ENCODE measurements at places on chromosomes 5 and 9.

DNA sequence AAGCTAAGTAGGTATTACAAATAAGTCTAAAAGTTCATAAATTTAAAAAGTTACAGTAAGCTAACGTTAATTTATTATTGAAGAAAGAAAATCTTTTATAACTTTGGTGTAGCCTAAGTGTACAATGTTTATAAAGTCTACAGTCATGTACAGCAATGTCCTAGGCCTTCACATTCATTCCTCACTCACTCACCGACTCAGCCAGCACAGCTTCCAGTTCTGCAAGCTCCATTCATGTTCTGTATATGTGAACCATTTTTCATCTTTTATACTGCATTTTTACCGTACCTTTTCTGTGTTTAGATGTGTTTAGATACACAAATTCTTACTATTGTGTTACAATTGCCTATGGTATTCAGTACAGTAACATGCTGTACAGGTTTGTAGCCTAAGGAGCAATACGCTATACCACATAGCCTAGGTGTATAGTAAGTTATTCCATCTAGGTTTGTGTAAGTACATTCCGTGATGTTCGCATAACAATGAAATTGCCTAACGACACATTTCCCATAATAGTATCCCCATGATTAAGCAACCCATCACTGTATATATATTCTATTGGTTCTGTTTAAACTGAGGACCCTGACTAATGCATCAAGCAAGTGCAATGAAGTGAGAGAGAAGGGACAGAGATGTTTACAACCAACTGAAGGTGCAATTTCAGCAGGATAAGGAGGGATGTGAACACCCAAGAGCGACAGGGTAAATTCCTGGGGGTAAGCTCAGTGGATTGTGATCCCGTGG is 88.9 kb upstream of the TRIO start:
- no peak for DNase-seq

DNA sequence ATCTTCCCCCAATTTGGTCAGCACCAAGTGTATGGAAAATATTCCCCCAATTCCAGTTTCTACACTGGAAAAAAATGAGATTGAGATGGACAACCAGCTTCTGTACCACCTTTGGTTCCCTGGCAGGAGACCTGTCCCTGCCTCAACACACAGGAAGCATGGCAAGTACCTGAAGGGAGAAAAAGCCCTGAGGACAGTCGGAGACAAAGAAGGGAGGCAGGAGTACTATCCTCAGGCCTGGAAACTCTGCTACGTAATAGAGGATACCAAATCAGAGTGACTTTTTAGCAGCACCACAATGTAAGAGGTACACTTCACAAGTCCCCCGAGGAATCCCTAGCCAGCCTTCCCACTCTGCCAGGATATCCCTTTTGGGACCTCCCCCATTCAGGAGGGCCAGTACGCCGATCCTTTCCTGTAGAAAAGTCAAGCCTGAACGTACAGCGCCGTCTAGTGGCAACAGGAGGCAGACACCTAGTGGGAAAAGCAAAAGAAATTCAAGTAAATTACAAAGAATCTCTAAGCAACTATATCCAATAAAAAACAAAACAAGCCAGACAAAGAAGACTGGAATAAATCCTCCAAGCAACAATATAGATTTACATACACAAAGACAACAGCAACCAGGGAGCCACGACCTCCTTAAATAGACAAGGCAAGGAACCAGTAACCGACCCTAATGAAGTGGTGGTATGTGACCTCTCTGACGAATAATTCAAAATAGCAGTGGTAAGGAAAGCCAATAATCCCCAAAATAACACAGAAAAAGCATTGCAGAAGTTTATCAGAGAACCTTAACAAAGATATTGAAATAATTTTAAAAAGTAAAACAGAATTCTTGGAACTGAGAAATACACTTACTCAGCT is 63.3 kb upstream of the SLCO6A1 start:
- no peak for DNase-seq

DNA sequence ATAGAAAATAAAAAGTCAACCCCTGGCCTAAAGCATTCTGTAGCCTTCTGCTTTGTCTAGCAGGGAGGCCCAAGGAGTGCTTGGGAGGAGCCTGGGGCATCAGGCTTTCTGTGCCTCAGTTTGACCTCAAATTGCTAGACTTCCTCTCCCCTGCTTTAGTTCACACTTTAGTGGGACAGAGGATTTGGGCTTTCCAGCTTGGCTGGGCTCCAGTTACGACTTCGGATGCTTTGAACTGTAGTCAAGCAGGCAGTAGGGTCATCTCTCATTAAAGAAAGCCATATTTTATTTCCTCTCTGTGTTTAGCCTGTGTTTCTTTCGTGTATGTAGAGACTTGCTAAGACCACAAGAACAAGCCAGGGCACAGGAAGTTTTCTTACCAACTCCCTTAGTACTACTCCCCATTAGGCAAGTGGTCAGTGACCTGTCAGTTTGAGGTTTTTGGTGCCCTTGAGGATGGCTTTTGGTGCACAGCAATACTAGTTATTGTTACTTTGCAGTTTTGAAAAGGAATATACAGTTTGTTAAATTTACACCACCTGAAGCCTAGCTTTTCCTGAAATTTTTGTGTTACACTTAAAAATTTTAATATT is 334.7 kb downstream of the NDUFS4 start:
- no peak for DNase-seq

DNA sequence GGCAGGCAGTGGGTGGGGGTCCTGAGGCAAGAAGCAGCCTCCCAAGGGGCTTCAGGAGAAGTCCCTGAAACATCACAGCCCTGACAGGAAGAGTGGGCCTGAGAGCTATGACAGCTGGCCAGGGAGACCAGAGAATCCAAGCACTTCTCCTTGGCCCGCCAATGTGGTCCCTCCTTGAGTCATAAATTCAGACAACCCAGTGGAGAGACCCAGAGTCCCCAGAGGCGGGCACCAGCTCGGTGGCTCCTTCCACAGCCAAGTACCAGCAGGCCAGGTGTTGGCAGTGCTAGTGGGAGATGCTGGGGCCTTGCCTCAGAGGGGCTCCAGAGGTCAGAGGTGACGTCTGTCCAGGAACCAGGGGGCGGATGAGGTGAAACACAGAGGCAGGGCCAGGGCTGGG is 1.6 kb upstream of the DOK3 start:
- DNase-seq = no peak

- no peak for DNase-seq
These were observed 513.7 kb upstream of the PTGER4 start for GRCh38 chr5:40165789-40166728.

DNA sequence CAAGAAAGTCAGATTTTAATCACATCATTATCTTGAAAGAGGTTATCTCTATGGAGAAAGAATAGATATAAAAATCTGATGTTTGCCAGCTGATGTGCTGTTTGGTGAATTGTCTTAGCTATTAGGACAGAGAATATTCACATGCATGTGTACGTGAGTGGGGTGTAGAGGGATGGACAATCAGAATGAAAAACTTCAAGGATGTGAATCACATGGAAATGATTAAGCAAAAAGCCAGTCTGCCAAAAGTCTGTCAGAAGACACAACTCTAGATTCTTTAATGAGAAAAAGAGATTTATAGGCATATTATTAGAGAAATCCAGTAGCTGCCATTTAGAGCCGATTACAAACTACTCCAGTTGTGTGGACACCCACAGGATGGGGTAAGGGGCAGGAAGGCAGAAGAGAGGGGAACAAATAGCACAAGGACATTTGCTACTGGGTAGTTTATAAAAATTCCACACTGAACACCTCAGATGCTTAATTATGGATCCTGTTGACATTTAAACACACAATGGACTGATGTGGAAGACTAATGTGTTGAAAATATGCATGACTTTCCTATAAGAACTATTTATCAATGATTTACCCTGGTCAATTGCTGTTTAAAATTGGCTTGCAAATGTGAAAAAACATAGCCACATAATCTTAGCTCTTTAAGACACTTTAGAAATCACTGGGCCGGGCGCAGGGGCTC is 127.4 kb downstream of the PTTG1 start:
- DNase-seq = no peak

DNA sequence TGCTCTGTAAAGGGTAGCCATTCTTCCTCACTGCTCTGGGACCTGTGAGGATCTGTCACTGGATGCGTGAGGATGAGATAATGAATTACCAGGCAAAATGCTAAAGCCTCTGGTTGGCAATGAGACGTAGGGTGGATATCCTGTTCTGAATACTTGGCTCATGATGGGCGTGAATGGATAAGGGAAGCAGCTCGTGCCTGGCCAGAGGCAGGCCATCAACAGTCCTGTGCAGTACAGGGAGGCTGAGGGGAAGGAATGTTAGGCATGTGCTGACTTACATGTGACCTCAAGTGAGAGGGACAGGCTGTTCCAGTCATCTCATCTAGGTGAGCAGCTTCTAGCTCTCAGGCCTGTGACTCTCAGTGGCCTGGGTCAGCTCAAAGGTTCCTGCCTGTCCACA is 172.8 kb downstream of the CARTPT start:
- no peak for DNase-seq

DNA sequence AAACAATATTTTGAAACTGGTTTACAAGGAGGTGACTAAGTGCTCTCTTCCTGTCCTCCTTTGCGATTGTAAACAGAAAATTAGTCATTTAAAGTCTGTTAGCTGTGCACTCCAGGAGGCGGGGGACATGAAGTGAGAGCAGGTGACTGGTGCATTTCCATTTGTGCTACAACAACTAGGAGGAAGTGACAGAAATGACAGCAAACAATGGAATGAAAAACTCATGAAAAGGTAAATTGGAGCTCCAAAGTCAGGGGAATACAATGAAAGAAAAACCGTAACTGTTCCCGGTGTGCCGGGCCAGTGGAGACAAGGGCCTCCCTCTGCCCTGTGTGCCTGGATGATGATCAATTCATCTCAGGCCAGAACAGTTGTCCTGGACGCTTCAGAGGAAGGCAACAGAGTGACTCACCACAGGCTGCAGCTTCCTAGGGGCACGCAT is 439.9 kb downstream of the GADD45G start:
- no peak for DNase-seq

DNA sequence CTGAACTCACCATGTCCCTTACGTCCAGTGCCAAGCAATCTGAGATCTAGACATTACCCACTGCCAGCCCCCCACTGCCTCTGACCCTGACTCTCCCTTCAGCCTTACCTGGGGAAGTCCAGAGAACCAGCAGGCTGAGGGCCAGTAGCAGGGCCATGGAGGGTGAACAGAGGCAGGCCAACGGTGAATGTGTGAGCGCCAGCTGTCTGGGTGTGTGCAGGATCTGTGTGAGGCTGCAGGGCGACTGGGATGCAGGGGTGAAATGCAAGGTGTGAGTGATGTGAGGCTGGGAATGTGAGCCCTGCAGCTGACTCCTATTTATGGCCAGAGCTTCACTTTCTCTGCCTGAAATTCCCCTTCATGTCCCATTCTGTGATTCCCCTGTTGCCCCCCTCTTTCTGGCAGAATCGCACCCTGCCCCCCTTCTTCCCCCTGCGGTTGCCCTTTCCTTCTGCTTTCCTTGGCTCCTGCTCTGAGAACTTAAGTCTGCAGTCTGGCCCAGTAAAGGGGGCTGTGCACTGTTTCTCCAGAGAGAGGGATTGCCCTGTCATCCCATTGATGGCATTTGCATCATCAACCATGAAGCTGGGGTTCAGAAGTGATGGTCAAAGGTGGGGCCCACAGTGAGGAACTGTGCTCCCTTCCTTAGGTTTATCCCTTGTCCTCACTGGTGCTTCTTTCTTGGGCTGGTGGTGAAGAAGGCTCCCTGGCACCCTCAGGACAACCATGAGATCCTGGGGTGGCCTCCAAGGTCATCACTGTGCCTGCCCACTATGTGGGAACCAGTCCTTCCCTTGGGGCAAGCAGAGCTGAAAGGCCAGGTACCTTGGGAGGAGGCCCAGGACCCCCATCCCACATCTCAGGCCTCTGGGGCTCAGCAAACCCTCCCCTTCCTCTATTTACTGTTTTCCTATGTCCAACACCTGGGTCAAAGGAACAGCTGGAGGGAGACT is at the start of gene CCL19:
Gene CCL19, minus strand, starts transcription at position 294 of the 953 bp plus-strand sequence. Its CDS starts 137 bp downstream, at position 157.
- DNase-seq = no peak

GRCh38 chr5:96315431-96315830 is 117.6 kb downstream of the PCSK1 start:
- no peak for DNase-seq

GRCh38 chr9:98961513-98962180 is 17.9 kb downstream of the COL15A1 start:
- DNase-seq = no peak

DNA sequence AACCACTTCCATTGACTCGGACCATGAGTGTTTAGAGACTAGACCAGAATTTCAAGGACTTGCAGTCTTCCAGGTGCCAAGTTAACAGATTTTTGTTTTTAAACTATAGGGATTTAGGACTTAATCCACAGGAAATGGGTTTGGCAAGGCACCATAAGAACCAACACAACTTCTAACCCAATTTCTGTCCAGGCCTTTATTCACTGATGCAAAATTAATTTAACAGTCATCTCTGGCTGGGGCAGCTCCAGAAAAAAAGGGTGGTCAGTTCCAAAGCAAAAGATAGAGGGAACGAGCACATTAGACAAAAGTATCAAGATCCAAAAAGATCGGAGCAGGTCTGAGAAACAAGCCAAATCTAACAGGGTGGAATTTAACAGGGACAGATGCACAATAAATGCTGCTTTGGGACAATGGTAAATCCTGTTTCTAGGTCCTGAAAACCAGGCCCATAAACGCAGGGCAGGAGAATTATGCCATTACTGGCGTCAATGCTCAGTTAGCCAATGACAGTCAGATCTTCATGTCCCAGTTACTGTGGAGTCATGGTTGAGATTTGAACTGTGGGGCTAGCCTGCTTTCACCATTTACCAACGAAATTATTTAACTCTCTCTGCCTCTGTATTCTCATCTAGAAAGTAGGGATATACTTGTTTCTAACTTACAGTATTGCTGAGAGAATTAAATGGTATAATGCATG is 590.8 kb upstream of the BRINP1 start:
- no peak for DNase-seq

DNA sequence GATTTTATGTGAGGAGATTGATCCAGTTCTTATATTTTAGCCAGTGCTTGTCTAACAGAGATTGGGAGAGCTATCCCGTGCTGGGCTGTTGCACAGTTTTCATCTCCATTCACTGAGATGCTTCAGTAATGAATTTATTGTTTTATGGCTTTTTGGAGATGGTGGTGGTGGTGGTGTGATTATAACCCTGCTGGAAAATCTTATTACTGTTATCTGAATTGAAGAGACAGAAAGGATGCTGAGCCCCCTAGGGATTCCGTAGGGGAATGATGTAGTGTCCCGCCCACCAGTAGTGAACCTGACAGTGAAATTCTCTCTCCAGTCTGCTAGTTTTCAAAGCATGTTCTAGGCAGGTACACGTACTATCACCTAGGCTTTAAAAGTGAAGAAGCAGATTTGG is 1.9 kb downstream of the RAI14 start:
- DNase-seq = no peak

DNA sequence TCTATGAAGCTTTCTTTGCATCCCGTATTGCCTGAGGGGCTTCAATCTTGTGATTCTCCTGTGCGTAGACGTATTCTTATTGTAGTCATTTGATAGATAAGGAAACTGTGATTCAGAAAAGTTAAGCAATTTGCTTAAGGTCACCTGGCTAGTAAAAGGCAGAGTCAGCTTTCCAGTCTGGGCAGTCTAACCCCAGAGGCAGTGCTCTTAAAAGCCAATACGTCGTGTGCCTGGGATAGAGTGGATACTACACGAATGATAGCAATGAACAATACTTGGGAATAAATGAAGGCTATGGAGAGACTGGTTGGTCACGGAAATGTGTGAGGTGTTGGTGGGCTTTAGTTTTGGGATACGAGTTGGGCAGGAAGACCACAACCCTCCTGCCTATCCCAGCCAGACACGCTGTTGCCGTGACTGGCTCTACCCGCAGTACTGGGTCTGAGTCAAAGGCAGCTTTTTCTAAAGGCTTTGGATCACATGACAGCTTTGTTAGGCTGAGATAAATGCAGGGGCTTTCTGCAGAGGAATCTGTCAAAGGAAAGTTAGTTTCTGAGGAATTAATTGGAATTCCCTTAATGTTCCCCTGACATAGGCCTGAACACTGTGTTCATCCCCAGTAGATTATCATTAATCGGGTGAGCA is 302.6 kb downstream of the KIF4B start:
- no peak for DNase-seq
